Heart right ventricle (tissue), 16 donors: ENCODE measurements at places on chromosomes 6 and 20.

DNA sequence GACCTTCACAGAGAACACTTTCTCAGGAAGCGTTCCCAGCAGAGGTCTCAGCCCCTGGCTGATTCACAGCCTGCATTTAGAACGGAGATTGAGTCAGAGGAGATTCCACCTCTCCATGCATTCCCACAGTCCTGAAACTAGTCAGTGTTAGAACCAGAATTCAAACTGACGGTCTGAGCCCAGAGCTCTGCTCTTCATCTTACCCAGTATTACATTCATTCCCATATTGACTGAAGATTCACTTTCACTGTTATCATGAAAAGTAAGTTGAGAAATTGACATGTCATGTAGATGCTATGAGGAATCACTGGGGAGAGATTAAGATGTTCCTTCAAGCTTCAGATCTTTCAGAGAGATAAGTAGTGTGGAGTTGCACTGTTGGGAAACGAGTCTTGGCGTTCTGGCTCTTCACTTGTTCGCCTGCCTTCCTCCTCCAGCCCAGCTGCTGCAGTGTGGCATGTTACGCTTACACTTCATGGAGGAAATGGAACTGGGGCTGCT lies 28.3 kb downstream of the MAS1 start:
- no peaks in the 10 kb centered on the region for H3K4me1 ChIP-seq
- no peak overlapping the region for H3K27ac ChIP-seq
- DNase-seq, result no peak
- H3K4me3 ChIP-seq, result no peak overlapping the region
- H3K27me3 ChIP-seq, result no peaks in the 10 kb centered on the region

- no peaks in the 10 kb centered on the region for H3K27me3 ChIP-seq
- no peak overlapping the region for H3K27ac ChIP-seq
- no peaks in the 10 kb centered on the region for H3K4me1 ChIP-seq
- no peaks in the 10 kb centered on the region for H3K36me3 ChIP-seq
Observed at GRCh38 chr6:53189554-53189953, 40.9 kb upstream of the GCM1 start.

DNA sequence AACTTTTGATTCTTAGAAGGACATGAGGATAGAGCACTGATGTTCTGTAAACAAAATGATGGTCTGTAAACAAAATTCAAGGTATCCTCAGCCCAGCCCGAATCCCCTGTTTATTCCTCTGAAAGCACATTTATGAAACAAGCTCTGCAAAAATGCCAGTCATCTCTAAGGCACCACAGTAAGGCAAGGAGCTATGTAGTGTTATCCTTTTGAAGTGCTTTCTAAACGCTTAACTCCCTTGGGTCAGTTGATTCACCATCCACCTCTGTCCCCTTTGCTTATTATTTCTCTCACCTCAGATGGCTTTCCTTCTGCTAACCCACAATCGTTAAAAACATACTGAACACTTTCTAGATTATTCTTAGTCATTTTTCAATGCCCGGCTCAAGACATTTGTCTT lies 93.8 kb downstream of the ATXN1 start:
- peaks cover 4% of the 10 kb centered on the region for H3K36me3 ChIP-seq
- DNase-seq, result no peak
- peaks cover 58% of the 10 kb centered on the region for H3K4me1 ChIP-seq
- H3K4me3 ChIP-seq, result no peak overlapping the region
- no peak overlapping the region for H3K27ac ChIP-seq

GRCh38 chr6:55869674-55870073 lies 5.7 kb downstream of the BMP5 start:
- H3K4me1 ChIP-seq, result no peaks in the 10 kb centered on the region
- H3K27me3 ChIP-seq, result no peaks in the 10 kb centered on the region
- no peak for DNase-seq
- H3K36me3 ChIP-seq, result no peaks in the 10 kb centered on the region

DNA sequence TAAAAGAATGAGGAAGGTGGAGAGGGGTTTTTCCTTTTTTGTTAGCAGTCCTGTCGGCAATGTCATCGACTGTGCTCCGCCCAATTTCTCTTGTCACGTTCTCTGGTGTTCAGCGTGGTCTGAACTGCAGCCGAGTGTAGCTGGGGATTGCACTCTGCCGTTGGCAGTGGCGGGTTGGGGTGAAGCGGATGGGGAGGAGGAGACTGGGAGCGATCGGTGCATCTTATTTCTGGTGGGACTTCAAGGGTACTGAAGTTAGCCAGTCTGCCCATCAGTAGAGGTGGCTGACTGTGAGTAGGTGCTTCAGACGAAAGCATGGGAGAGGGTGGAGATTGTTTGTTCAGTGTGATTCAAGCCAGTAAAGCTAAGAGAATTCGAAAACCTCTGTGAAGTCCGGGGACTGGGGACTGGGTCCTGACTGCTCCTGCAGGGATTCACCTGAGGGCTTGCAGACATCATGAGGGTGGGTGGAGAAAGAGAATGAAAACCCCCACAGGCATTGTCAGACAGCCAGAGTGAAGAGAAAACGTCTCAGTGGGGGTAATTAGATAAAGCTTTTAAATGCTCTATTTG lies 5.1 kb downstream of the RREB1 start:
- peak; percentile 30 for DNase-seq
- H3K4me1 ChIP-seq, result peaks cover 57% of the 10 kb centered on the region
- H3K4me3 ChIP-seq, result peak overlapping the region; percentile 14
- no peaks in the 10 kb centered on the region for H3K27me3 ChIP-seq
- H3K27ac ChIP-seq, result peak overlapping the region; percentile 59

DNA sequence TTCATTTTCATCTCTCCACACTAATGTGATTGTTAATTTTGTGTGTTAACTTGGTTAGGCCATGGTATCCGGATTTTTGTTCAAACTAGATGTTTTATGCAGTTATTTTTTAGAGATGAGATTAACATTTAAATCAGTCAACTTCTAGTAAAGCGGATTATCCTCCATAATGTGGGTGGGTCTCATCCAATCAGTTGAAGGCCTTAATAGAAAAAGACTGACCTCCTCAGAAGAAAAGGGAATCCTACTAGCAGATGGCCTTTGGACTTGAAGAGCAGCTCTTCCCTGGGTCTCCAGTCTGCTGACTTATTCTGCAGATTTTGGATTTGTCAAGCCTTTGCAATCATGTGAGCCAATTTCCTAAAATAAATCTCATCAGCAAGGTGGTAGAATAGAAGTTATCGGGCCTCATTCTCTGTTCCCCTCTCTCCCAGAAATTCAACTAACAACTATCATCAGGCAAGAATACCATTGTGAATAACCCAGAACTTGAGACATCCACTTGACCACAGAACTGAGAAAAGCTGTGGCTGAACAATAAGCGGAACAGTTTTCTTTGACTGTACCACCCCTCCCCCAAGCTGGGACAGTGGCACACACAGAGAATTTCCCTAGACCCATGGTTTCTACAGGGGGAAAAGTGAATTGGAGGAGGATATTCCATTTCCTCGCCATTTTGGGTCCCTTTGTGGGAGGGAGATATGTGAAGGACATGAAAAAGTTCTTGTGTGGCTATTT lies 323.0 kb downstream of the UTRN start:
- H3K27me3 ChIP-seq, result no peaks in the 10 kb centered on the region
- H3K27ac ChIP-seq, result no peak overlapping the region
- DNase-seq, result no peak
- no peaks in the 10 kb centered on the region for H3K4me1 ChIP-seq
- no peak overlapping the region for H3K4me3 ChIP-seq

DNA sequence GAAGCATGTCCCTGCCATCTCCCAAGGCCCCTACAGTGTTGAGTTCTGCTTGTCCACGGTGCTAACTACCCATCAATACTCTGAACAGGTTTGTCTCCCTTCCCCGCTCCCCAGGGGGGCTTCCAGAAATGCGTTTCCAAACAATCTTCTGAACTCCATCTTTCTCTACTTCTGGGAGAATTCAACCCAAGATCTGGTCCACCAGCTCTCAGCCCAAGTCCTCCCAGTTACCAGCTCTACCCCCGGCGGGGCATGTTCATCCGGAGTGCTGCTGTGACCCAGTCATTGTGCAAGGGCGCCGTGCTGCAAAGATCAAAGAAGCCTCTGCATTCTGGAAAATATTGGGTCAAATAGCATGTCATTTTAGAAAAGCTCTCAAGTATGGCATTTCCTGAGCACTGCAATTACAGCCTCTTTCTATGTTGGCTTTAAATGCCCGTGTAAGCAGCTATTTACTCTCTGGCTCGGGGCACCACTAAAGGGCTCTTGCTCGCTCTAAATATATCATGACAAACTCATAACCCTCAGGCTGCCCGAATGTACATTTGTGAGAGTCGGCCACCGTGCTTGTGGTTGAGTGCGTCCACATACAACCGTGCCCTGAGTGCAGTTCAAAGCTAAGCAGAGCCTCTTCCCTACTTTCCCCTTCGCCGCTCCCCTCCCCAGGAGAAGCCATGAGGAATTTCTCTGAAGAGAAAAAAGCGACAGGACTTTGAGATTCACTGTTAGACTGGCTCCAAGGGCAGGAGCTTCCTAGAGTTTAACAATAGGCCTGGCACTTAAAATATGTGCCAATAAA lies 71.6 kb downstream of the BANF2 start:
- no peaks in the 10 kb centered on the region for H3K36me3 ChIP-seq
- no peaks in the 10 kb centered on the region for H3K27me3 ChIP-seq
- H3K27ac ChIP-seq, result no peak overlapping the region
- no peak for DNase-seq
- no peak overlapping the region for H3K4me3 ChIP-seq

DNA sequence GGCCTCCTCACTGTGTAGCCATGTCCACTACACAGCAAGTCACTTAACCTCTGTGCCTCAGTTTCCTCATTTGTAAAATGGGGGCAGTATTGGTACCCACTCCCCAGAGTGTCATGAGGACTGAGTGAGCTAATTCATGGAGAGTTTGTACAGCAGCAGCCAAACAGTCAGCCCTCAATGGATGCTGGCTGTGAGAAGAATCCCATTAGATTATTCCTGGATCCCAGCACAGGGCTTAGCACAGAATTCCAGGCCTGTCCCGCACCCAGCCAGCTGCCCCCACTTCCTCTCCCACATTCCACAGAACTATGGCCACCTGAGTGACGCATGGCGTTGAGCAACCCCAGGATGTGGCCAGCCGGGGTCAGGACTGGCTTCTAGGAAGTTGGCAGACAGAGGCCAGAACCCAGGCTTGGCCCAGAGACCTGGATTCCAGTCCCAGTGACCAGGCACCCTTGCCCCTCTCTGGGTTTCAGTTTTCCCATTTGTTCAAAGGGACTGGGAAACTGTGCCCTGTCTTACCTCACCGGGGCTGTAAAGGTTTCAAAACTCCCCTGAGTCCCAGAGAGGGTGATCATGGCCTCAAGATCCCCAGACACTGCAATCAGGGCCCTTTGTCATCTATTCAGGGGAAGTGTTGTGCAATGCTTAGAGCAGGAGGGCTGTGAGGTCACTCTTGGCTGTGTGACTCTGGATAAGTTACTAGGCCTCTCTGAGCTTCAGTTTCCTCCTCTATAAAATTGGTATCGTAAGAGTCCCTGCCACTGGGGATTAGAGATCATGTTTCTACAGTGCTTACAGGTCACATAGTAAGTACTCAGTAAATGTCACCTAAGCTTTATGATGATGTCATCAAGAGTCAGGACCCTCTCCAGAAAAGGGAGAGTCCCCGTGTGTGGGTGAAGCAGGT lies 3.0 kb upstream of the TGM2 start:
- H3K4me3 ChIP-seq, result no peak overlapping the region
- H3K36me3 ChIP-seq, result no peaks in the 10 kb centered on the region
- H3K4me1 ChIP-seq, result peaks cover 13% of the 10 kb centered on the region
- peak overlapping the region; percentile 78 for H3K27ac ChIP-seq

DNA sequence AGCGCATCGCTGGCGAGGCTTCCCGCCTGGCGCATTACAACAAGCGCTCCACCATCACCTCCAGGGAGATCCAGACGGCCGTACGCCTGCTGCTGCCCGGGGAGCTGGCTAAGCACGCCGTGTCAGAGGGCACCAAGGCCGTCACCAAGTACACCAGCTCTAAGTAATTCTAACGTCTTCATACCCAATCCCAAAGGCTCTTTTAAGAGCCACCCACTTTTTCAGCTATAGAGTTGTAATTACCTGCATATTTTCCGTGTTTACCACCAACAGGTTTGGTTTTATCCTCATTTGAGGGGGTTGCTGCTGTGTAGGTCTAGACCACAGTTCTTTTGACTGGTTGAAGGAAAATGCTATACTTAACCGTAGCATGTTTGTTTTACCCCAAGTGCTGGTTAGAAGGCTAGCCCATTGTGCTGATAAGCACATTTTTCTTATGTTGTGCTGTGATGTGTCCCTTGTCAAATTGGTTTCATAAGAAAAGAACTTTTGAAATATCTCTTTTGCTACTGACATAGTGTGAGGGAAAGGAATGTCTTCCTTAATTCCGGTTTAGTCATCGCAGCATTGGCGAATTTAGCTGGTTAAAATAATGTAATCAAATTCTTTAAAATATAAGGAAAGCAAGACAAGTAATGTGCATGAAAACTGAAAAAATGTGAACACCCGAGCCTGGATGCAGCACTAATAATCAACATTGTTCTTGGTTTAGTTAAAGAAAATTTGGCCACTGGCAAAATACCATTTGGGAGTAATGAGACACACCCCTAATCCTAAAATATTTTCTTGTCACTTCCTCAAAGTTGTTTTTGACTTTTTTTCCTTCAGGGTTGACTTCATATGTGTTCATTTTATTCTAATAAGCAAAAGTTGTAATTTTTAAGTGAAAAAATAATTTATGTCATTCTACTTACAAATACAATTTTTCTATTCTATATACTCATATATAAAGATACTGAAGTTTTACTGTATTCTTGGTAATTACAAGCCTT lies 112.8 kb downstream of the HFE start:
- no peaks in the 10 kb centered on the region for H3K27me3 ChIP-seq
- no peak overlapping the region for H3K4me3 ChIP-seq
- no peak for DNase-seq
- H3K27ac ChIP-seq, result peak overlapping the region; percentile 69
- H3K36me3 ChIP-seq, result no peaks in the 10 kb centered on the region
- peaks cover 42% of the 10 kb centered on the region for H3K4me1 ChIP-seq

GRCh38 chr6:105489216-105489530 lies 86.3 kb upstream of the PREP start:
- H3K4me3 ChIP-seq, result no peak overlapping the region
- no peaks in the 10 kb centered on the region for H3K27me3 ChIP-seq
- DNase-seq, result no peak
- H3K27ac ChIP-seq, result peak overlapping the region; percentile 63
- peaks cover 50% of the 10 kb centered on the region for H3K4me1 ChIP-seq

GRCh38 chr20:55094353-55094861 lies 619.0 kb downstream of the DOK5 start:
- H3K4me3 ChIP-seq, result no peak overlapping the region
- no peak overlapping the region for H3K27ac ChIP-seq
- no peaks in the 10 kb centered on the region for H3K36me3 ChIP-seq
- DNase-seq, result no peak
- H3K27me3 ChIP-seq, result no peaks in the 10 kb centered on the region
- no peaks in the 10 kb centered on the region for H3K4me1 ChIP-seq

DNA sequence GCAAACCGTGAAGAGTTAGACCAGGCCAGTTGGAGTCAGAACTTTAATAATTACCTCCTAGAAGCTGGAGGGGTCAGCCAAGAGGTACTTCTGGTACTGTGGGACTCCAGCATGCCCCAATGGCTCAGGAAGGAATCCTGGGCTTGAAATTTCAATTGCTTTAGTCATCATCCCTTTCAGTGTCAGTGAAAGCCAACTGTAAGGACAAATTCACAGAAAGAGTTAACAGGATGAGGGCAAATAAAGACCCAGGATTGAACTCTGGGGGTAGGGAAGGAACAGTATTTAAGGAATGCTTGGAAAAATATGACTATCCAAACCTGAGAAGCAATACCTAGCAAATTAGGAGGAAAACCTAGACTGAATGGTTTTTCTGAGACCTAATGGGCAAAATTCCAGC lies 735.1 kb upstream of the MARCKS start:
- H3K27me3 ChIP-seq, result no peaks in the 10 kb centered on the region
- peaks cover 7% of the 10 kb centered on the region for H3K4me1 ChIP-seq
- no peak for DNase-seq
- H3K36me3 ChIP-seq, result no peaks in the 10 kb centered on the region
- no peak overlapping the region for H3K4me3 ChIP-seq
